Effector CD4-positive, alpha-beta T cell (primary cell): ENCODE measurements at places on chromosomes 4 and X.

GRCh38 chrX:9668537-9668936 lies 97.1 kb downstream of the GPR143 start:
- no peak for DNase-seq

DNA sequence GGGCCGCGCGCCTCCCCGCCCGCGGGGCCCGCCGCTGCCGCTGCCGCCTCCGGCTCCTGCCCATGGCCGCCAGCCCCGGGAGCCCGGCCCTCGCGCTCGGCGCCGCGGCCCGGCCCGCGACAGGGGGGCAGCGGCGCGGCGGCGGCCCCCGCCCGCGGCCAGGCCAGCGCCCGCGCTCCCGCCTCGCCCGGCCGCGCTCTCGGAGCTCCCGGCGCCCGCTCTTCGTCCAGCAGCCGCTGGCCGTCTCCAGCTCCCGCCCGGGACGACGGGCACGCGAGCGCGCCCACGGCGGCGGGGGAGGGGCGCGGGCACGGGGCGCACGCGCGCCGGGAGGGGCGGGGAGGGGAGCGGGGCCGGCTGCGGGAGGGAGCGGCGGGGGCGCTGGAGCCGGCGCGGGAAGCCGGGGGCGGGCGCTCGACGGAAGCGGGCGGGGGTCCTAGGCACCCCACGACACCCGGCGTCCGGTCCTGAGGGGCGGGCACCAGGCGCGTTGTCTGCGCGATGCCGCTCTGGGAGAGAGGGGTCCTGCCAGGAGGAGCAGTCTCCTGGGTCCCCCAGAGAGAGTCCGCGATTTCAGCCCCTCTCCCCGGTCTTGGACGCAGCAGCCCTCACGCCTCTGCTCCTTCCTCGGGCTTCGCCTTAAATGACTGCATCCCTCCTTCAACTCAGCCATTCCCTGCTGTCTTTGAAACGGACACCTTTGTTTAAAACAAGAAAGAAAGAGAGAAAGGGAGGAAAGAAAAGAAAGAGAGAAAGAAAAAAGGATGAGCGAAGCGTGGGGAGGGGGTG lies 490 bp upstream of the PDZD4 start:
- no peak for DNase-seq

GRCh38 chr4:173532725-173533511 lies 2.9 kb upstream of the HAND2 start:
- no peak for DNase-seq

DNA sequence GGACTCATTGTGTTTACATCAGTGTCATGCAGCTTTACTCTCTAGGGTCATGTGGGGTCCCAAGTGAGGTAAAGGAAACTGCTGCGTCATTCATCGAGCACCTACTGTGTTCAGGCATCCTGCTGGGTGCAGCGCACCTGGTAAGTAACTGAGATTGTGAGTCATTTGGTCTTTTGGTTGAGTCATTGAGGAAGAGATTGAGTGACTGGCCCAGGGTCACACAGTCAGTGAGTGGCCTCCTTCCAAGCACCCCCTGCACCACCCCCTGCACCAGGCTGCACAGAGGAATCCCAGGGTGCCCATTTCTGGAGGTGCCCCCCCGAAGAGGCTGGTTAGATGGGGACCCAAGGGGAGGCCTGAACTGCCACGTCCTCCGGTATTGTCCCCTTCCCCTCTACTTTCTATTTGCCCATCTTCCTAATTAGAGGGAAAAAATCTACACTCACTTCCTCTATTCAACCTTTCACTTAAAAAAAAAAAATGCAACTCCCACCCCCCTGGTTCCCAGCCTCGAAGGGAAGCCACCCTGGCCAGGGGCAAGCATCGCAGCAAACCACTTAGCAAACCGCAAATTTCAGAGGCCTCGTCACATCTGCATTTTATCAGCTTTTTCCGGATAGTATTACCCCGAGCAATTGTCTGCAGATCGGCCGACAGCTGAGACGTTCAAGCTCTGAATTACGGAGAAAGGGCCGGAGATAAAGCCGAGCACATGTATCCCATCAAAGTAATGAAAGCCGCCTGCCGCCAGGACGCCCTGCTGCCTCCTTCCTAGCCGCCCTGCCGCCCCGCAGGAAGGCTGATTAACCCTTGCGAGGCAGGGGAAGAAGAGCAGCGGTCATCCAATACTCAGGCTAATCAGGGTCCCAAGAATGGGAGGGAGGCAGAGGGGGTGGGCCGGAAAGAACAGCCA lies 96.3 kb upstream of the MSX1 start:
- no peak for DNase-seq
